Right cardiac atrium (tissue), 5 donors: ENCODE measurements at places on chromosomes 5 and 9. TPM values are rescaled to one million over a fixed set of nuclear protein-coding genes. Genes with fewer than 3 reads are reported as not detected.

The NSG2 gene
- 0.75 TPM for polyA plus RNA-seq

GRCh38 chr9:134223591-134224122, 59.3 kb upstream of the RNU6ATAC start:
- DNase-seq = peak; percentile 2

GRCh38 chr5:65032250-65032649, 263.5 kb downstream of the CWC27 start:
- no peak for DNase-seq

The GAS1 gene
- 16.6 TPM for polyA plus RNA-seq

- DNase-seq = peak; percentile 40
Observed at GRCh38 chr5:1868886-1869475, 13.7 kb downstream of the IRX4 start.

DNA sequence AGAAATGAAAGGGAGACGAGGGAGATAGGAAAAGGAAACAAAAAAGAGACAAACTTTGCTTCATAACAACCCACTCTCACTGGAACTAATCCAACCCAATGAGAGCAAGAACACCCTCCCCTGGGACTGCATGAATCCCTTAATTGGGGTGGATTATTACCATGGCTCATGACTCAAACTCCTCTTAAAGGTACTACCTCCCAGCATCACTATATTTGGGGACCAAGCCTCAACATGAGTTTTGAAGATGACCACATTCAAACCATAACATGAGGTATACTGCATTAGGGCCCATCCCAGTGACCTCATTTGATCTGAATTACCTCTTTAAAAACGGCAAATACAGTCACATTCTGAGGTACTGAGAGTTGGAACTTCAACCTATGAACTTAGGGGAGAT, 8.0 kb downstream of the MTAP start:
- DNase-seq = no peak

GRCh38 chr5:176485176-176485575, 37.0 kb downstream of the FAF2 start:
- DNase-seq = no peak

The PSAT1 gene
- 1.9 TPM for polyA plus RNA-seq

The HRH2 gene
- 18.6 TPM for polyA plus RNA-seq

DNA sequence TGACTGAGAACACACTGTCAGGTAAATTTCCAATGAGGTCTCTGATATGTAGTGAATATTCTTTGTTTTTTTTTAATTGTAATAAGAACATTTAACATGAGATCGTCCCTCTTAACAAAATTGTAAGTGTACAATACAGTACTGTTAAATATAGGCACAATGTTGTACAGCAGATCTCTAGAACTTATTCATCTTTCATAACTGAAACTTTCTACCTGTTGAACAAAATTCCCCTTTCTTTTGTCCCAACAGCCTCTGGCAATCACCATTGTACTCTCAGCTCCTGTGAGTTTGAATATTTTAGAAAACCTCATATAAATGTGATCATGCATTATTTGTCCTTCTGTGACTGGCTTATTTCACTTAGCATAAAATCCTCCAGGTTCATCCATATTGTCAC, 10.6 kb upstream of the PRLR start:
- no peak for DNase-seq

GRCh38 chr9:17222932-17223331, 88.1 kb downstream of the CNTLN start:
- no peak for DNase-seq

The GGTA1 gene
- polyA plus RNA-seq = 42.5 TPM

GRCh38 chr9:34988218-34989002, 1.1 kb upstream of the DNAJB5 start:
- DNase-seq = peak; percentile 72

The MSANTD3 gene
- polyA plus RNA-seq = 19.7 TPM

The DHFR gene
- polyA plus RNA-seq = 8.7 TPM

- no peak for DNase-seq
Observed at GRCh38 chr5:130385656-130386055, 481.4 kb downstream of the CHSY3 start.

DNA sequence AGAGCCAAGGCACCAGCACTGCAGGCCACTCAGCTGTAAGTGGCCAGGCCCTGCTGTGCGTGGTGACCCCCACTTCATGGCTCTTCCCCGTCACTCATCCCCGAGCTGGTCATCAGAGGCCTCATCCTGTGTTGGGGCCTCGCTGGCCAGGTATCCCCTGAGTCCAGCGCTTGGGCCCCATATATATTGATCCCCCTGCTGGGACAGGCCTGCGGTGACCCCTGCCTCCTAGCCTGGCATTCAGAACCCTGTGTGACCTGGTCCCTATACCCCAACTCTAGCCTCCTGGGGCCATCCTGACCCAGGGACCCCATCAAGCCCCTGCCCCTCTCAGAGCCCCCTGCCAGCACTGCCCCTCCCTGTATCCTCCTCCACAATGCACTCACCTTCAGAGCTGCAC, 12.7 kb downstream of the GBGT1 start:
- DNase-seq = peak; percentile 49

The KIF12 gene
- polyA plus RNA-seq = 0.23 TPM

DNA sequence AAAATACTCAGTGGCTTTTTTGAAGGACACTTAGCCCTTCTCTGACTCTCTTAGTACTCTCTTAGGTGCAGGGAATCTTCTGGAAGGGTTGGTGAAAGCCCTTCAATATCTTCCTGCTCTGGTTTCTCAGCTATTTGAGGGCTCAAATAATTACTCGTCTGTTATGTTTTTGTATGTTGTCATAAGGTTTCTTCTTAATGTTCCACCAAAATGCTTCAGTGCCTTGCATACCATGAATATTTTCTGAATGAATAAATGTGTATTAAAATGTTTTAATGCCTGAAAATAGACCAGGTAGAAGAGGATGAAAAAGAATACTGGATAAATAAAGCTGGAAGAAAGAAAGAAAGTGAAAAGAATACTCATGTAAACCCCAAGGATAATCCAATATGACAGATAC, 124.3 kb downstream of the STK32A start:
- no peak for DNase-seq

DNA sequence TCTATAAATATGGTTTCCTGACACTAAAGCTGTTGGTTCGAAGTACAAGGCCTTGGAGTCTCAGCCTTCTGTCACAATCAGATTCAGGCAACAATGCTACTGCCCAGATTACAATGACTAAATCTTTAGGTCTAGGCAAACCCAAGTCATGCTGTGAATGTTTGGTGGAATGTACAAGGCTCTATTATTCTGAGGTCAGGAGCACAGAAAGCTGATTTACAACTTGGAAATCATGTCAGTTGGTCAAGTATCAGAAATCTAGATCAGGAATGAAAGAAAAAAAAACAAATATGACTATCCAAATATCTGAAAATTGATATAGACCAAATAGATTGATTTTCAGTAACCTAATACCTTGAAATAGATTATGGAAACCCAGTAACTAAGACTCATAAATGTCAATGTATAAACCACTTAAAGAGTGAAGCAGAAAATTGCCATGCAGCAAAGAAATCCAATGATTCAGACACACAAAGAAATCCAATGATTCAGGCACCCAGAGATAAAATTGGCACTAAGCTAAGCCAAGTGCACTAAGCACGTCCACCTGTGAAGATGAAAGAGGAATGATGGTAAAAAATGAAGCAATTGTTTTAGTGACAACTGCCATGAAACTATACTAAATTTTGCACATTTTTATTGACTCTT, 588.0 kb upstream of the TUSC1 start:
- DNase-seq = no peak

- peak; percentile 62 for DNase-seq
Observed at GRCh38 chr5:143014017-143014651, 244.0 kb downstream of the ARHGAP26 start.

DNA sequence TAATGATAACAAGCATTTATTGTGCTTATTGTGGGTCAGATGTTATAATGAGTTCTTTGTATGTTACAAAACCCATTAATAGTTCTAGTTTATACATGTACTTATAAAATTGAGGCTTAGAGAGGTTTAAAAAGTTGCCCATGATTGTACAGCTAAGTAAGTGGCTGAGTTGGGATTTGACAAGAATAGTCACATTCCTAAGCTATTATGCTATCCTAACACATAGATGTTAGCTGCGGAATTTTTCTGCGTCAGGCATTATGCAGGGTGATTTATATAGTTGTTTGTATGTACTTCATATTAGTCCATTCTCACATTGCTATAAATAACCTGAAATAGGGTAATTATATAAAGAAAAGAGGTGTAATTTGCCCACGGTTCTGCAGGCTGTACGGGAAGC, 12.5 kb downstream of the COMMD10 start:
- DNase-seq = no peak

DNA sequence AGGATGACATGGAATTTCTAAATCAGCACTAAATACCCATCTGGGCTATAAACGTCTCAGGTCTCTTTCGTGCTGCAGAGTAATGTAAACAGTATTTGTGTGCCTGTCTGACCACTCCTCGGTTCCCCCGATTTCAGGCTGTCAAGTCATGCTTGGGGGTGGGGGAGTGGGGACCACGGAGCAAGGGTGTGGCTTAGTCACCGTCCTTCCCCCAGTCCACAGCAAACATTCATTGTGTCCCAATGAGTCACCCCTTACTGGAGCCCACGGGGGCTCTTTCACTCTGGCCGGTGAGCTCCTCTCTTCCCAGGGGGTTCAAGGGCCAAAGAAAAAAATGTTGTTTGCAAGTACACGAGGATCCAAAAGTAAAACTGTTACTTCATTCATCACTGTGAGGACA, 72.4 kb upstream of the ICE1 start:
- no peak for DNase-seq

The ZFP37 gene
- polyA plus RNA-seq = 0.93 TPM

The IL7R gene
- polyA plus RNA-seq = 0.68 TPM

- no peak for DNase-seq
Observed at GRCh38 chr9:89662718-89663613, 58.2 kb downstream of the GADD45G start.

The FSD1L gene
- polyA plus RNA-seq = 1.0 TPM

DNA sequence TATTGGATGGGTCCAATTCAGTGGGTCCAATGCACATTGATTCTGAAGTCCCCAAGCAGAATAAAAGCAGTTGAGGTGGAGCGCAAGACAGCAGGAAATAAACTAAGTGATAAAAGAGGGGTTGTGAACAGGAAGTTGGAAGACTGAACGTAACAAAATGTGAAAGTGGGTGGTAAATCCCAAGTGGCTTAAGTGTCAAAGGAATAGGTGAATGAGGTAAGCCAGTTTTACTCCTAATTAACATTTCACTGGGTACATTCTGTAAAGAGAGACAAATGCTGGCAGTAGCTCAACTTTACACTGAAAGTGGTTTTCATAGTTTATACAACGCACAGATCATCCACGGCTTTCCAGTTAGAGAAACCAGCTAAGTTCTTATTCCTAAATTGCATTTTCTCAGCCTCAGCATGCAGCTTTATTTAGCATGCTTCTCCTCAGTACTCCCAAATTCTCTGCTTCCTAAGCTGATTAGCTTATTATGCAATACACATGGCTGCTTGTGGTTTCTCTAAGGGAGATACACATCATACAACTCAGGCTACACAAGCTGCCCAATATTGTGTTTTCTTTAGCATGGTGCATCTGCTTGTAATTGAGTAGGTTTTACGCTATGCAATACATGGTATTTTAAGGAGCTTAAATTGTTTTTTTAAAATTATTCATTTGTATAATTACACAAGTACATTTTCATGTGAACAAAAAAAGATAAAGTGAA, 34.2 kb upstream of the HSD17B4 start:
- no peak for DNase-seq

The PCDH1 gene
- polyA plus RNA-seq = 9.2 TPM

The SLC23A1 gene
- polyA plus RNA-seq = 0.18 TPM

- no peak for DNase-seq
Observed at GRCh38 chr5:106737111-106737510, 933.6 kb downstream of the EFNA5 start.

- no peak for DNase-seq
Observed at GRCh38 chr5:1881731-1882336, 891 bp downstream of the IRX4 start.
